NCI-H524 treated with DMSO at 0.1 percent for 48 hours (cell line): ENCODE measurements at places on chromosomes 6 and 20.

DNA sequence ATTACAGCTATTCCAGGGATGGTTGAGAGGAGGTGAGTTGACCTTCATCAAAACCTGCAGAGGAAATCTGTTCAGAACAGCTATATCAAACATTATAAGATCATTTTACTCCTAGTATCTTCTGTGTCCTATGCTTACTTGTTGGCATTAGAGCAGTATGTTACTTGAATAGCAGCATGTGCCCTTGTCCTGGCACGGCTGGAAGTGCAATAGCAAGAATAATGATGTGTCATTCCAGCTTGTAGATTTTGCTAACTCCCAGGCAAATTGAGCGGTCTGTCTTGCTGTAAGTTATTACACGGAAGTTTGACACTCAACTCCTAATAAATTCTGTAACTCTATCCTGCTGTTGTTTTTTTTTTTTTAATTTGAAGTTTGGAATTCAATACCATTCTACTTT, 385.5 kb downstream of the TENT5A start:
- DNase-seq, result no peak

GRCh38 chr6:121305957-121306607, 28.2 kb downstream of the TBC1D32 start:
- DNase-seq, result no peak

DNA sequence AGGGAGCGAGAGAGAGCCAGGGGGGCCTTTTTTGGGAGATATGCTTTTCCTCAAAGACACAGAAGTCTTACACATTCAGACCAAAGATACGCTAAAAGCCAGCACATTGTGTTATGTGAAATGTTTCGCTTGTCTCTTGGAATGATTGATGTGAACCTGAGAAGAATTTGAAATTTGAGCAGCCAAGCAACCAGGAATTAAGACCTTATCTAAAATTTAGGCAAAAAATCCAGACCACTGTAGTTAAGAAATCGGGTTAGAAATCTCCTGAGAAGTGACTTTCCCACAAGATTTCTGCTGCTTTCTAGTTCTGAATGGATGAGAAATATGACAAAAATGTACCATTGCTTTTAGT, 223.2 kb upstream of the GMDS start:
- DNase-seq, result no peak

DNA sequence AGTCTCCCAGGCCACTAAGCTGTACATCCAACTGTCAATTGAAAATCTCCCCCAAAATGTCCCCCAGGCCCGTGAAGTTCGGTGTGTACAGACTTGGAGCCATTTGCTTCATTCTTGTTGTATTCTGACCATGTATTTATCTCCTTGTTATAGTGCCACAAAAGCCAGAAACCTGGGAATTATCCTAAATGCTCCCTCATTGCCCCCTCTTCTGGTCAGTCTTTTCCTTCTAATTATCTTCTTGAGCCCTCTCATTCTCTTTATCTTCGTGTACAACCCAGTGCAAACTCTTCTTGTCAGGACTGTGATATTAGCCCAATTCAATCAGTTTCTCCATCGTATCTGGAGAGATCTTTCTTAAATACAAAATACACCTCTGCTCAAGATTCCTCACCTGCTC, 64.7 kb downstream of the RFX6 start:
- no peak for DNase-seq

DNA sequence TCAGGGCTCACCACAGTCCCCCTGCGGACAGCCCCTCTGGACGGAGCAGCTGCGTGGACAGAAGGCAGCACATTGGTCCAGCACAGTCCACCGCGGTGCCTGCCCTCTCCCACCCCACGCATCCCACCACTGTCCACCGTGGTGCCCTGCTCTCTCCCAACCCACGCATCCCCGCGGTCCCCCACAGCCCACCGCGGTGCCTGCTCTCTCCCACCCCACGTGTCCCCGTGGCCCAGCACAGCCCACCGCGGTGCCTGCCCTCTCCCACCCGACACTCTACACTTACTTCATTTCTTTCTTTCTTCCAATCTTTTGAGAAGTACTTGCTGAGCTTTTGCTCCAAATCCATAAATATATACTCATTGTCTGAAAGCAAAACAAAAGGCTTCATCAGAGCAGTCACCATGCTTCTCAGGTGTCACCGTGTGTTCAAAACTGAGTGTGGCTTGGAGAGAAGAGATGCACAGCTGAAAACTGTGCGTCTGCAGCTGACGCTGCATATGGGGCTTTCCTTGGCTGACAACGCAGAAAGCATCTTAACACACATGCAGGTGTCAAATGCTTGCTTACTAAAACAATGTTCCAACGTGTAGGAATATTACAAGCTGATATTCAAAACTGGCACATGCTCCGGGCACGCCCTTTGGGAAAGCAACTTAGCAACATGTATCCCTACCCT, 11.8 kb downstream of the FRMD1 start:
- no peak for DNase-seq

GRCh38 chr6:167279766-167280446, 11.2 kb upstream of the UNC93A start:
- DNase-seq, result peak; percentile 81

DNA sequence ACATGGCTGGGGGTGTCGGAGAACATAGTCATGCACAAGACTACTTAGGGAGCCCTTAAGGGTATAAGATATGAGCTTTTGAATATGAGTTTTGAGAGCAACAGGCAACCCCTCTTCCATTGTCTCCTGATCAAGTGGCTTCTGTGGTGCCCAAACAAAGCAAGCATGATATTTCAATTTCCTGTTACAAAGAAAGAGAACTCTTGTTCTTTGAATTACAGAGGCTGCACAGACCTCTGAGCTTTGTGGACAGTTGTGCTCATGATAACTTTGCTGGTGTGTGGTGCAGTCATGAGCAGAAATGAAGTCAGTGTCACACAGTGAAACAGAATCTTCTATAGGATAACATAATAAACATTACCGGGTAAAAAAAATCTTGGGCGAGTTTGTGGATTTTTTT, 66.8 kb upstream of the THEMIS start:
- DNase-seq, result no peak

DNA sequence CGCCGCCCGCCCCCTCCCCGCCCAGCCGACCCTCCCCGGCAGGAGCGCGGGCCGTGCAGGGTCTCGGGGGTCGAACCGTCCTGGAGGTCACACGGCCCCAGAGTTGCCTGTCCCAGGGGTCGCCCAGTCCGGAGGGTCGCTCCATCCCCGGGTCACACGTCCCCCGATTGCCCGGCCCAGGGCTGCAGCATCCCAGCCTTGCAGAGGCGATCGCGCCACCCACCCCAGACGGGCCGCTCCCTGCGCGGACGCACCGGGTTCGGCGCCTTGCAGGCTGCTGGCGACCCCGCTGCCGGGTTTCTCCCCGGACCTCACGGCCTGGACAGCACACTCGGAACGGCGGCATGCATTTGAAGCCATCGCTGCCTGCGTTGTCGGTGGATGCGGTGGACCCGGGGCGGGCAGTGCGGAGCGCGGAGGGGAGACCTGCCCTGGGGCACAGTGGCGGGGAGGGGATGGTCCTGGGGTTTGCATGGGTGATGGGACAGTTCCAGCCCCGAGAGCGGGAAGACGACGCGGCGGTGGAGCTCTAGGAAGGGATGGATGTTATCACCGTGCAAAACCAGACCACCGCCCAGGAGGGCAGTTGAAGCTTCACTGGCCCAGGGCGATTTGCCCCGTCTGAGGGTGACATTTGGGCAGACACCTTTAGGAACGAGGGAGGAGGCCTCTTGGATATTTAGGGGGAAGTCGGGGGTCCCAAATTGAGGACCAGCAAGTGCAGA, 22.7 kb upstream of the FRMD1 start:
- no peak for DNase-seq

- no peak for DNase-seq
These were observed 187.1 kb downstream of the BMP7 start for GRCh38 chr20:57079031-57080005.

DNA sequence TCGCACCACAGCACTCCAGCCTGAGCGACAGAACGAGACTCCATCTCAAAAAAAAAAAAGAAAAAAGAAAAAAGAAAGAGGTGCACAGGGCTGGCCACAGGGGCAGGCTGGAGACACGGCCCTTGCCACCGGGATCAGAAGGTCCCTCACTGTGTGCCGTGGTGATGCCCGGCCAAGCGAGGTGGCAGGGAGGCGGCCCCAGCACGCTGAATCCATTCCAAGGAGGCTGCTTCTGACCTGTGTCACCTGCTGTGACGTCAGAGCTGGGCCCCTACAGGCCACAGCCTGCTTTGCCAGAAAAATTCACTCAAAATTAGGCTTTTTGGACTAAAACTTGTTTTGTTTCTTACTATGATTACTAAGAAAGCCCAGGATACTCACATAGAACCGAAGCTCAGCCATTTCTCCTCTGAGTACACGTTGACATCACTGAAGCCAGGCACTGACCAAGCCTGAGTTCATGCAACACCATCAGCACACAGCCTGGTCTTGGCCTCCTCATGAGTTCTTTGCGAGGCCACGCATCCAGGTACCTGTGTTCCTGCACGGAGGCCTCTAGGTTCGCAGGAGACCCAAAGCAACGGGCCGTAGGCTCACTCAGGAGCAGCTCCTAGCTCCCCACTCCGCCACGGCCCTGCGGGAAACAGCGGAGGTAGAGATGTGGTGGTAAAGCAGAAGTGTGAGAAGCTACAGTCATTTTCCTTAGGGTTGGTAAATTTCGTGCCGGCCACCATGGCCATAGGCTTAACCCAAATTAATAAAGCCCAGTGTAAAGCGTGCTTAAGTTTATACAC, 67.8 kb downstream of the THBS2 start:
- no peak for DNase-seq

GRCh38 chr6:130968476-130968875, 94.6 kb downstream of the EPB41L2 start:
- no peak for DNase-seq

DNA sequence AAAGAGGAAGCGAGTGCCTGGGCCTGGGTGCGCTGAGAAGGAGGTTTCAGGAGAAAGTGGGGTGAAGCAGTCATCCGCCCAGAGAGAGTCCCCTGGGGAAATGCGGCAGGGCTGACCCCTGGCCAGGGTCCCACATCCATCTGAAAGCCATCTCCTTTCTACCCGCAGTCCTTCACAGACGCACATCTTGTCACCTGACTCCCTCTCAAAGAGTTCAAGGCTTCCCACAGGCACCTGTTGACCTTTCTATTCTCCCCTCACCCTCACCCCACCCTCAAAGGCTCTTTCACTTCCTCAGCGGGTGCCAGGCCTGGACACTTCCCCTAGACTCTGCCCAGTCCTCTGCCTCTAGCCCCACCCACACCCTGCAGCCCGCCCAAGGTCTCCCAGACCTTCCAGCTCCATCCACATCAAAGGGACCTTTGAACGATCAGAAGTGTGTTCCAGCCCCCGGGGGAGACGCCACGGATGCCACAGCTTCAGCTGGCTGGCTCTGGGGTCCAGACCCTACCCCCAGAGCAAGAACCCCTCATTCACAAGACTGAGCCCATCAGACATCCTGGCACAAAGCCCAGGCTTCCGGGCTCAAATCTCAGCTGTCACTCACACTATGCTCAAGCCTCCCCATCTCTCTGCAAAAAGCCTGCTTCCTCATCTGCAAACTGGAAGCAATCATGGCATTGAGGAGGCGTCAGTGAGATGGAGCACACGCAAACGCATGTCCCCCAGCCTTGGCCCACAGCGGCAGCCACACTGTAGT, 2.1 kb downstream of the CTSZ start:
- DNase-seq, result no peak

DNA sequence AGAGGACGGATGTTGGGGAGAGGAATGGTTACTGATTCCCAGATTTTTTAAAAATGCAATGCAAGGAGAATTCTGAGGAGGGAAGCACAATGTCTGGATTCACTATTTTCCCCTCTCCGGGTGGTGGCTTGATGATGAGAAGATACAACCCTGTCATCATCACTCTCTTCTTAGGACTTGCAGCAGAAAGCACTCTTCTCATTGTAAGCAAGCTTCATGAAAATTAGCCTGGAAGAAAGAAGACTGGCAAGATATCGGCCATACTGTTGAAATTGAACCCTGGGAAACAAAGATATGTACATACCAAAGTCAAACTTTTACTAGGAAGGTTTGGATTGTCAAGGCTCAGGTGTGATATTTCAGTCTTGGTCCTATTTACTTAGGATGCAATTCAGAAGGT, 195.7 kb downstream of the EDN1 start:
- DNase-seq, result no peak

DNA sequence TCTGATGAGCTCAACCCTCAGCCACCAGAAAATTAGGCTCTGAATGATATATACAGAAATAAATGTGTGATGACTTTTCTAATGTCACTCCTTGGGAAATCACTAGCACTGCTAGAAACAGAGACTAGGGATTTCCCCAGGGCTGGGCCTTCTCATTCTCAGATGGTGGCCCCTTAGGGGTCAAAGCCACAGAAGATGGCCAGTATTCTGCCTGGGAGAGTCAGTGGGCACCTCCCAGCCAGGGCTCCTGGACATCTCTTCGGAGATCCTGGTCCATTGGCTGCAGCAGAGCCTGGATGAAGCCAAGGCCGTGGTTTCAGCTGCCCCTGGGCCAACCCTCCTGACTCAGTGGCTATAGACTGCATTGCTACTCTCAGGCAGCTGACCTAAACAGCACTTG, 276.9 kb upstream of the SUPT3H start:
- no peak for DNase-seq

DNA sequence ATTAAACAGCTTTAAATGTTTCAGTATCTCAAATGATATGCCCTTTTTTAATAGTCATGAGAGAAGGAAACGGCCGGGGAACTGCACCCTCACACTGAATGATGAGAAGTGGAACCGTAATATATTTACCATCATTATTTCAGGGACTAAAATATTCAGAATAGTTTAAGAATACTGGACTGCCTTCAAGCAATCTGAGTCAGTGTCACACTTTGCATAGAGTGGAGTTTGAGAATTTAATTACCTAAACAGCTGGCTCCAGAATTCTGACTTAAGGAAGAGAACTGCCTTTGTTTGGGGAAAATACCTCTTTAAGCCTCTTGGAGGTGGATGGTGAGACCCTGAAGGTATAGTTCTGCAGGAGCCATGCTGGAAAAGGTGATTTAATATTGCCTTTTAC, 135.9 kb upstream of the EPHA7 start:
- DNase-seq, result no peak

GRCh38 chr6:5308066-5308465, 46.8 kb downstream of the FARS2 start:
- no peak for DNase-seq

DNA sequence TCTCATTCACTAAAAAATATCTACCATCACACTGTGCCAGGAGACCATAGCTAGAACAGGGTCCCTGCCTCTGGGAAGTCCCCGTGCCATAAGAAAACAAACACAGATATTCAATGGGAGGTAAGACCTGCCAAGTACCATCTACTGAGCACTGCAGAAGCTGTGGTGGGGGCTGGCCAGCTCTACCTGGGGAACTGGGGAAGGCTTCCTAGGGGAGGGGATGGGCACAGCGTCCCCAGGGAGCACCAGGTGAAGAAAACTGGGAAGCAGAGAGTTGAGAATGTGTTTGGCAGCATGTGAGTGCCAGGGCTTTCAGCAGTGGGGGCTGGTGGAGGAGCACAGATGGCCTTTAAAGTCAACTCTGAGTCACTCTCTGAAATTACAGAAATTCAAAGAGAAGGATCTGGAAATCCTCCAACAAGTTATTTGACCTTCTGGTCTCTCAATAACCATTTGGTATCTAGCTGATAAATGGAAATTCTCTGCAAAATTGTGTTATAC, 85.2 kb downstream of the SHLD1 start:
- peak; percentile 56 for DNase-seq
